ENCODE measurements at places on chromosomes 13 and 19.

- H3K27ac ChIP-seq = no peak overlapping the region
- H3K27me3 ChIP-seq = peaks cover 69% of the 10 kb centered on the region
- H3K4me1 ChIP-seq = peaks cover 9% of the 10 kb centered on the region
- H3K36me3 ChIP-seq = peaks cover 4% of the 10 kb centered on the region
- H3K4me3 ChIP-seq = no peak overlapping the region
Measured at GRCh38 chr19:33773704-33774624, 22.7 kb upstream of the KCTD15 start.

GRCh38 chr19:35773020-35773806, 2.2 kb upstream of the ARHGAP33 start:
- peaks cover 13% of the 10 kb centered on the region for H3K4me1 ChIP-seq
- H3K36me3 ChIP-seq = peaks cover 29% of the 10 kb centered on the region
- H3K27me3 ChIP-seq = no peaks in the 10 kb centered on the region
- no peak overlapping the region for H3K27ac ChIP-seq

GRCh38 chr13:101025925-101026324, 351.3 kb upstream of the TMTC4 start:
- H3K4me3 ChIP-seq = no peak overlapping the region
- no peaks in the 10 kb centered on the region for H3K27me3 ChIP-seq
- DNase-seq = no peak
- no peaks in the 10 kb centered on the region for H3K4me1 ChIP-seq
- no peak overlapping the region for H3K27ac ChIP-seq

DNA sequence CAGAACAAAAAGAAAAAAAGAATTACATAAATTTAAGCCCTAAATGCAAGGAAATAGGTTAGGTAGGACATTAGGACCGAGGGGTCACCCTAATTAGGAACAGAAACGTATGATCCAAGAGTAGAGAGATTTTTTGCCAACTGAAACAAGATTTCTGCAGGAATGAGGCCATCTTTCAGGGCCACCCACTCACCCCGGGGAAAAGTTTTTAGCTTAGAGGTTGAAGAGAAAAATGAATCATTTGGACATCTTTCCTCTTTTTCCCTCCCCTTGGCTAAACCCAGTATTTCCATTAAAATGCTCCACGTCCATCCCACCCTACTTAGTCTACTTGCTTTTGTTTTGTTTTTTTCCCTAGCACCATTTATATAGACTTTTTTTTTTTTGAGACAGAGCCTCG, 10.6 kb upstream of the PNMA8A start:
- H3K4me3 ChIP-seq = no peak overlapping the region
- no peaks in the 10 kb centered on the region for H3K4me1 ChIP-seq
- H3K27me3 ChIP-seq = peaks cover 54% of the 10 kb centered on the region
- H3K27ac ChIP-seq = no peak overlapping the region
- H3K36me3 ChIP-seq = no peaks in the 10 kb centered on the region
- DNase-seq = no peak

- H3K27ac ChIP-seq = no peak overlapping the region
- DNase-seq = no peak
- peaks cover 47% of the 10 kb centered on the region for H3K27me3 ChIP-seq
- H3K4me1 ChIP-seq = no peaks in the 10 kb centered on the region
- no peaks in the 10 kb centered on the region for H3K36me3 ChIP-seq
Measured at GRCh38 chr19:14837391-14837790, 2.4 kb upstream of the OR7A5 start.

DNA sequence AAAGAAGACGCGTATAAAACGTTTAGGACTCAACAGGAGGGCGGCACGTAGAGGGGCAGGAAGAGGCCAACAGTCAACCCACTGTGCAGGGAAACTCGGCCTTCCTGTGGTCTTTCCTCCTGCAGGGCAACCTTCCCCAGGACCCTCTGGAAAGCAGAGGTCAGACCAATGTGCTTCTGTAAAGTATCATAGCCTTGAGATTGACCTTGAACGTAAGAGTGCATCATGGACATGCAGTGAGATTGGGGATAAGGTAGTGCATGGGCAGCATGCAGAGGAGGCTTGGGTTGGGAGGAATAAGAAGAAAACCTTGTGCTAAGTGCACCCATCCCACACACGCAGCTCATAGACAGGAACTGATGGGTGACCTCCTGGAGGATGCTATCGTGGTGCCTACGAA, 34.0 kb upstream of the ZNF507 start:
- H3K27ac ChIP-seq = no peak overlapping the region
- no peak overlapping the region for H3K4me3 ChIP-seq
- no peaks in the 10 kb centered on the region for H3K36me3 ChIP-seq

GRCh38 chr19:33098055-33098534, 17.1 kb downstream of the GPATCH1 start:
- H3K27ac ChIP-seq = peak overlapping the region; percentile 57
- DNase-seq = peak; percentile 67
- H3K4me1 ChIP-seq = peaks cover 56% of the 10 kb centered on the region
- H3K36me3 ChIP-seq = peaks cover 75% of the 10 kb centered on the region
- peak overlapping the region; percentile 9 for H3K4me3 ChIP-seq

GRCh38 chr13:82088781-82089180, 1747.9 kb upstream of the SPRY2 start:
- no peaks in the 10 kb centered on the region for H3K36me3 ChIP-seq
- H3K4me3 ChIP-seq = no peak overlapping the region
- no peak overlapping the region for H3K27ac ChIP-seq
- no peaks in the 10 kb centered on the region for H3K4me1 ChIP-seq
- no peak for DNase-seq

GRCh38 chr19:49861107-49861506, 6.3 kb downstream of the PNKP start:
- DNase-seq = peak; percentile 22
- H3K4me3 ChIP-seq = no peak overlapping the region
- peaks cover 28% of the 10 kb centered on the region for H3K4me1 ChIP-seq
- H3K36me3 ChIP-seq = peaks cover 59% of the 10 kb centered on the region
- H3K27ac ChIP-seq = no peak overlapping the region

GRCh38 chr13:31096654-31097302, 64.9 kb downstream of the HSPH1 start:
- no peaks in the 10 kb centered on the region for H3K4me1 ChIP-seq
- H3K4me3 ChIP-seq = no peak overlapping the region
- no peak overlapping the region for H3K27ac ChIP-seq
- peaks cover 23% of the 10 kb centered on the region for H3K27me3 ChIP-seq

GRCh38 chr19:17519967-17520366, 8.5 kb downstream of the PGLS start:
- DNase-seq = no peak
- H3K27me3 ChIP-seq = no peaks in the 10 kb centered on the region
- H3K4me3 ChIP-seq = no peak overlapping the region
- H3K4me1 ChIP-seq = no peaks in the 10 kb centered on the region
- peaks cover 38% of the 10 kb centered on the region for H3K36me3 ChIP-seq

DNA sequence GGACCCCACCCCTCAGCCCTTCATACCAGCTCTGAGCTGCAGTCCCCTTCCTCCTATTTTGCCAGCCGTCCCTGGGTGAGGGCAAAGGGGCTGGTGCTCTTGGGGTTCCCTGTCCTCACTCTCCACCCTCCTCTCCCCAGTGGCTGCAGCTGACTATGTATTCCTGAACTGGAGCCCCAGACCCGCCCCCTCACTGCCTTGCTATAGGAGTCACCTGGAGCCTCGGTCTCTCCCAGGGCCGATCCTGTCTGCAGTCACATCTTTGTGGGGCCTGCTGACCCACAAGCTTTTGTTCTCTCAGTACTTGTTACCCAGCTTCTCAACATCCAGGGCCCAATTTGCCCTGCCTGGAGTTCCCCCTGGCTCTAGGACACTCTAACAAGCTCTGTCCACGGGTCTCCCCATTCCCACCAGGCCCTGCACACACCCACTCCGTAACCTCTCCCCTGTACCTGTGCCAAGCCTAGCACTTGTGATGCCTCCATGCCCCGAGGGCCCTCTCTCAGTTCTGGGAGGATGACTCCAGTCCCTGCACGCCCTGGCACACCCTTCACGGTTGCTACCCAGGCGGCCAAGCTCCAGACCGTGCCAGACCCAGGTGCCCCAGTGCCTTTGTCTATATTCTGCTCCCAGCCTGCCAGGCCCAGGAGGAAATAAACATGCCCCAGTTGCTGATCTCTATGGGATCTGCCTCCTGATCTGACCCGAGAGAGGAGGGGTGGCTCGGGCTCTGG, 2.4 kb downstream of the COX7A1 start:
- no peak overlapping the region for H3K27ac ChIP-seq
- no peak overlapping the region for H3K4me3 ChIP-seq
- peaks cover 70% of the 10 kb centered on the region for H3K36me3 ChIP-seq
- no peaks in the 10 kb centered on the region for H3K27me3 ChIP-seq

GRCh38 chr13:91142572-91142971, 204.9 kb upstream of the MIR17HG start:
- DNase-seq = no peak
- H3K4me1 ChIP-seq = no peaks in the 10 kb centered on the region
- no peak overlapping the region for H3K4me3 ChIP-seq
- H3K27ac ChIP-seq = no peak overlapping the region

DNA sequence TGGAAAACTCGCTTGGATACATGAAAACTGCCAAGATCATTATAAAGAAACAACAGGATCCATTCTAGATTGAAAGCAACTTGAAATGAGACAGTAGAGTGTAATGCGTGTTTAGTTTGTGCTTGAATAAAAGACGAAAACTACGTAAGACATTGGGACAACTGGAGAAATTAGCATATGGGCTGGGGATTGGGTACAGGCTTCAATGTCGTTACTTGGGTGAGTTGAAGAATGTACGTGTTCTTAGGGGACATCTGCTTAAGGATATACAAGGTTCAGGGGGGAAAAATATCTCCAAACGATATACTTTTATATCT, 471 bp upstream of the ERVK3-1 start:
- H3K4me3 ChIP-seq = peak overlapping the region; percentile 99
- peaks cover 21% of the 10 kb centered on the region for H3K4me1 ChIP-seq
- H3K27ac ChIP-seq = peak overlapping the region; percentile 96

DNA sequence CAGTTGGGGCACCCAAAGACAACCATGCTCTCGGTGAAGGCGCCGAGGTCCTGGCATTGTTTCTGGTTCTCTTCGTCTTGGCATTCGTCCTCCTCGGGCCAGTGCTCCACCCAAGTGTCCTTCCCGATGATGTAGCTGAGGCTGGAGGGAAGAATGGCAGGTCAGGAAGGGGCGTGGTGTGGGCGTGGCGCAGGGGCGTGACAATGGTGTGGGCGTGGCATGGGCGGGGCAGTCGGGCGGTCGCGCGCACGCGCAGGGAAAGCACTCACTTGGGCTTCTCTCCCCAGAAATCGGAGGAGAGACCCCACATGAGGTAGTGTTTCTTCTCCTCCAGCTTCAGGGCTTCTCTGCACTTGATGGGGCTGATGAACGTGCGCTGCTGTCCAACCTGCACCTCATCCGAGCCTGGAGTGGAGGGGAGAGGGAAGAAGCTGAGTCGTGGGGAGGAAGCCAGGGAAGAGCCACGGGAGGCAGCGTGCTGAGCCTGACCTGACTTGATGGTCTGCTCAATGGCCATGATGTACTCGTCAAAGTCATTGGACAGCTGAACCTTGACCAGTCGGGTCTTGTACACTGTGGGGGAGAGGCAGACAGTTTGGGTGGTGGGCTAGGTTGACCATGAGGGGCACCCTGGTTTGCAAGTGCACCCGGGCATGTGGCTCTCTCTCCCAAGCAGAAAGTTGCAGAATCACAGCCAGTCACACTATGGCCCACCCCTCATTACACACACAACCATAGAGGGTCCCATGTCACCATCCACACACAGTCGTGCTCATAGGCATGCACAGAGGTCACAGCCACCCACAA, 8.1 kb upstream of the TNFSF14 start:
- H3K27me3 ChIP-seq = no peaks in the 10 kb centered on the region
- no peaks in the 10 kb centered on the region for H3K4me1 ChIP-seq
- H3K36me3 ChIP-seq = peaks cover 47% of the 10 kb centered on the region
- no peak for DNase-seq

DNA sequence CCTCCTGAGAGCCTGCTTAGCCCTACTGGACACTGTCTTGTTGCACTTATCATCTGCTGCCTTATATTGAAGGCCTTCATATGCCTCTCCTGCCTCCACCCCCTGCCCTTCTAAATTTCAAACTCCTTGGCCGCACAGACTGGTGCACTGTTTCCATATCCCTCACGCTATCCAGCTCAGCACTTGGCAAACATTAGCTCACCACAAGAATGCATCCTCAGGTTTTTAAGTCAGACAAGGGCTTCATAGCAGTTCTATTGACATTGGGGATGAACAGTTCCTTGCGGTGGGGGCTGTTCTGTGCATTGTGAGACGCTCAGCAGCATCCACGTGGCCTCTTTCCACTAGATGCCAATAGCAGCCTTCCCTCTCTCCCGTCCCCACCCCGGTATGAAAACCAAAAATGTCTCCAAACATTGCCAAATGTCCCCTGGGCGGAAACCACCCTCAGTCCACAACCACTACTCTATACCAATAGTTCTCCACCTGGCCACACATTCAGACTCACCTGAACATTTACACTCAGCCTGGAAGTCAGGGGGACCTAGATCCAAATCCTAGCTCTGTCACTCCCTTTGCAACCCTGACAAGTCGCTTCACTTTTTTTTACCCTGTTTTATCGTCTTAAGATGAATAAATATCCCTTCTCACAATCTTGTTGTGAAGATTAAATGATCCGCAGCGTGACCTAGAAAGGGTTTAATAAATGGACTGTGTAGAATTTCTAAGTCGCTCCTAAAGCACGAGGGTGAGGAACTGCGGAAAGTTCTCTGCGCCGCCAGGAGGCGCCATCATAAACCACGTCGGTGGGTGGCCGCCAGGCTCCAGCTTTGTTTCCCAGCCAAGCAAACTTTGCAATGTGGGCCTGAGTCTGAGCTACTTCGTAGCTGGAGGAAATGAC, 3.6 kb upstream of the CEACAM3 start:
- H3K4me1 ChIP-seq = peaks cover 26% of the 10 kb centered on the region
- H3K4me3 ChIP-seq = peak overlapping the region; percentile 4
- DNase-seq = peak; percentile 70
- H3K36me3 ChIP-seq = no peaks in the 10 kb centered on the region
- H3K27me3 ChIP-seq = peaks cover 31% of the 10 kb centered on the region
- H3K27ac ChIP-seq = peak overlapping the region; percentile 48

- no peaks in the 10 kb centered on the region for H3K36me3 ChIP-seq
- H3K4me1 ChIP-seq = no peaks in the 10 kb centered on the region
- H3K4me3 ChIP-seq = no peak overlapping the region
- no peak for DNase-seq
- H3K27me3 ChIP-seq = no peaks in the 10 kb centered on the region
- no peak overlapping the region for H3K27ac ChIP-seq
Measured at GRCh38 chr13:29227576-29227975, 367.9 kb downstream of the SLC7A1 start.

DNA sequence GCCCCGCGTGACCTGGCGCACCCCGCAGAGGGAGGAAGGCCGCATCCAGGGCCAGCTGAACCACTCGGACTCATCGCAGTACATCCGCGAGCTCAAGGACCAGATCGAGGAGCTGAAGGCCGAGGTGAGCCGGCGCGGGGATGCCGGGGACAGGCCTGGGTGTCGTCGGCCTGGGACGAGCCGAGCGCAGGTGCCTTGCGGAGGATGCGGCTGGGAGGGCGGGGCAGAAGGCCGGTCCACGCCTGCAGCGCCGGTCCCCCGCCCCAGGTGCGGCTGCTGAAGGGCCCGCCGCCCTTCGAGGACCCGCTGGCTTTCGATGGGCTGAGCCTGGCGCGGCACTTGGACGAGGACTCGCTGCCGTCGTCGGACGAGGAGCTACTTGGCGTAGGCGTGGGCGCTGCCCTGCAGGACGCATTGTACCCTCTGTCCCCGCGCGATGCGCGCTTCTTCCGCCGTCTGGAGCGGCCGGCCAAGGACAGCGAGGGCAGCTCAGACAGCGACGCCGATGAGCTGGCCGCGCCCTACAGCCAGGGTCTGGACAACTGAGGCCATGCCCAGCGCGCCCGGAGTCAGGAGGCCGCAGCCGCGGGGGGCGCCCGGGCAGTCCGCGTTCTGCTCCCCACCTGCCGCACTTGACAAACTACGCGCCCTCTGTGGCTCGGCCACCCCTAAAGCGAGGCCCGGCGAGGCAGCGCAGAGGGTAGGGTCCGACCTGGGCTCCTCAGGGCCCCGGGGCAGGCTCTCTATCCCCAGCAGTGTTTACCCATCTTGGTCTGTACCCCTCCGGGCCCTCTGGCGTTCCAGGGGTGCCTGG, 10.8 kb downstream of the PRR36 start:
- H3K4me1 ChIP-seq = peaks cover 7% of the 10 kb centered on the region
- H3K4me3 ChIP-seq = no peak overlapping the region
- H3K27me3 ChIP-seq = no peaks in the 10 kb centered on the region
- no peak for DNase-seq
